CD4-positive, alpha-beta T cell treated with Interleukin-21 for 1 hour (primary cell): ENCODE measurements at places on chromosomes 13 and 19.

DNA sequence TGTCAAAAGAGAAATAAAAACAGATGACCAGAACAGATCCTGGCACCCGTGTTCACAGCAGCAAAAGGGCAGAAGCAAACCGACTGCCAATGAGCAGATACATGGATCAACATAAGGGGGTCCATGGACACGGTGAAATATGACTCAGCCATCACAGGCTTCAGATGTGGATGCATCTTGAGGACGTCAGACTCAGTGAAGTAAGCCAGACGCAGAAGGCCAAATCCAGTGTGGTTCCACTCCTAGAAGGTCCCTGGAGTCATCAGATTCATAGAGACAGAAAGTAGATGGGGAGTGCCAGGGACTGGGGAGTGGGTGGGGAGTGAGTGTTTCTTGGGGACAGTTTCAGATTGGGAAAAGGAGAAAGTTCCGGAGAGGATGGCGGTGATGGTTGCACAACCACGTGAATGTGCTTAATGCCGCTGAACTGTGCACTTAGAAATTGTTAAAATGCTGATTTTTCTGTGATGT is 28.8 kb upstream of the SEMA6B start:
- DNase-seq = no peak

DNA sequence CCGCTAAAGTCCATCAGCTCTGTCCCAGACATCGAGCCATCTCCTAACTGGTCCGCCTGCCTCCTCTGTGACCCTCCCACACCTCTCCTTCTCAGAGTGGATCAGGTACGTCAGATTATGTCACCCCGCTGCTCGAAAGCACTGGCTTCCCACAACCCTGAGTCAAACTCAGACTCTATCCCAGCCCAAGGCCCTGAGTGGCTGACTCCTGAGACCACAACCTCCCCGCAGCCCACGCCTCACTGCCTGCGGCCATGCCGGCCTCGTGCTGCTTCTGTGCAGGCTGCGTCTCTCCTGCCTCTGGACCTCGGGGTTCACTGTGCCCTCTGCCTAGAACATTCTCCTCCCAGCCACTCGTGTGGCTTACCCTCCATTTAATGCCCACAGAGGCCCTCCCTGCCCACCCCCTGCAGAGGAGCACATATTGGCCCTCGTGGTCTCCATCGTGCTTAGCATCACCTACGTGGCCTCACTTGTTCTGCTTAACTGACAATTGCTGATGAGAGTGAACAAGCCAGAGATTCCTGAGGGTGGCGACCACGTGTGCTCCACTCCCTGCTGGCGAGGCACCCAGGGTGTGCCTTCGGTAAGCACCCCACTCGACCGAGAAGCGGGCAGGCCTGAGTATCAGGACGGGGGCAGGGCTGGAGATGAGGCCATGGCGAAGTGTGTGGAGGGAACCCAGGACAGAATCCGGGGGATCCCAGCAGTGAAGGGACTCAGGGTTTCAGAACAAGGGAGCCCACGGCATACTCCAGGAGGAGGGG is 13.5 kb upstream of the FKRP start:
- no peak for DNase-seq

DNA sequence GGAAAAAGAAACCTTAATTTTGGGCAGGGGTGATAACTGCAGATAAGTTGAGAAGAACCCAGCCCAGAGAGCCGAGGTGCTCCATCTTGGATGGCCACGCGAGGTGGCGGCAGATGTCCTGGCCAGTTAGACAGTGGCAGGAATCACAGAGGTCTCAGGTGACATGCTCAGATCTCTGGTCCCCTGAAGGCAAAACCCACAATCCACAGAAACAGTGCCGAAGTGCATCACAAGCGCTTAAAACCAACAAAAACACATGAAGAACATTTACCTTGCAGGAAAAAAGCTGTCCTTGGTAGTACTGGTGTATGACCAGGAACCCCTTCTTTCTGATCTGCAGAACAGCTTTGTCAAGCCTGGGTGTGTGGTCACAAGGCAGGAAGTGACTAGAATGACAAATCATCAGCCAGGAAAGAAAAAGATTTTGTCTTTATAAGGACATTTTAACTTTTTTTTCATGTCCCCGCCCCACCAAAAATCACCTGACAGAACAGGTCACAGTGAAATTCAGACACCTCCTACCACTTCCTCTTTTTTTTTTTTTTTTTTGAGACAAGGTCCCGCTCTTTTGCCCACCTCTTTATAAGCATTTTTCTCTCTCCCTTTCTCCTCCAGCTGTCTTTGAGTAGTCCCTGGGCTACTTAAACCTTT is at the start of gene LCP1:
TSS of gene LCP1 (minus strand) at position 338 of the 651 bp plus-strand sequence. CDS start 22,515 bp downstream, outside the sequence.
- DNase-seq = peak; percentile 95

DNA sequence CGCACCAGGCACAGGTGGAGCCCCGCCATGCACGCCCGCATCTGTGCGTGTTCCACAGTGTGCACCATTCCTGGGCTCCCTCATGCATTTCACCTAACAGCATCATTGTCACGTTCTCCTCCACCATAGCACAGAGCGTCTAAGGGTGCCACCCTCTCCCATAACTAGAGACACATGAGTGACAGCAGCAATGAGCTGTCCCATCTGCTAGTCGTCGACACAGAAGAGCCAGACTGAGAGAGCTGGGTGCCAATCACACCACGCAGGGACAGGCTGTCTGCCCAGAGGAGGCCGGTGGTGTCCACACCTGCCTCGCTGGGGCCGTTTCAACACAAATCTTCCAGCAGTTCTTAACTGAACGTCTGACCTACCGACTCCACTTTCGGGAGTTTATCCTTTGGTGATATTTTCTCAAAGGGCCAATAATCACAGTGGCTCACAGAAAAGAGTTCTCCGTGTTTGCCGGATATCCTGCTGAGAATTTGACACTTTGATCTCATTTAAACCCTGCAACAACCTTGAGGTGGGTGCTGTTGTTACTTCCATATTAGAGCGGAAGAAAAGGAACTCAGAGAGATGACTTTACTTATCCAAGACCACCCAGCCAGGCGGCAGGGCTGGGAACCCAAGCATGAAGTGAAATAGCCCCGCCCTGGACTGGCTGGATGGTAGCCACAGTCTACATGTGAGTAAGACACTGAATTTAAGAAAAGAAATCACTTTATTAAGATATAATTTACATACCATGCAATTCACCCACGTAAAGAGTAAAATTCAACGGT is 16.2 kb downstream of the CLEC11A start:
- no peak for DNase-seq

GRCh38 chr13:49927755-49928154 is 8.4 kb downstream of the SPRYD7 start:
- DNase-seq = no peak

DNA sequence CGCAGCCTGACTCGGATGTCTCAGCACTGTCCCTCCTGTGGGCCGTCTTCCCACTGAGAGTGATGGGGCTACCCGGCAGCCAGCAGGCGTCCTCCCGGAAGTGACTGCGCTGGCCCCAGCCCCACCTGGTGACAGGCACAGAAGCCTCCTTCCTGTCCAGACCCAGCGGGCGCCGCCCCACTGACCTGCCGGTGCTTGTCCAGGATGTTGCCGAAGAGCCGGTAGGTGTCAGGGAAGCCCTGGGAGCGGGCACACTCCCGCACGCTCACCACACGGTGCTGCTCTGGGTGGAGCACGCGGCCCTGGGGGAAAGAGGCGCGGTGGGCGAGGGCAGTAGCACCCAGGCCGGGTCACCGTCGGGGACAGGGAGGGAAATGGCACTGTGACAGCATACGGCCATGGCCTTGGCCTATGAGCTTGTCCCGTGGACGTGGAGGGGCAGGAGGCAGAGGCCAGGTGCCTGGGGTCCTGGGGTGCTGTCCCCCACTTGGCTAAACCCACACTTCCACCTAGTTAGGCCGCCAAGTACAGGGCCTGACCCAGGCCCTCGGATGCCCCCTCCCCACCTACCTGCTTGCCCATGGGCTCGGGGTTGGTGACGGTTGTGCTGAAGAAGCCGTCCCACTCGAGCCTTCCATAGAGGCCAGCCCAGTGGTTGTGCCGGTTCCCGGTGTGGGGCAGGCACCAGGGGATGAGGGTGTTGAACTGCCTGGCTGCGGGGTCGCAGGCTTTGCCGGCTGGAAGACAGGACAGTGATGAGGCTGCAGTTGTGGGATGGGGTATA is 16.0 kb upstream of the EIF3G start:
- no peak for DNase-seq

GRCh38 chr13:33441015-33441414 is 155.5 kb upstream of the STARD13 start:
- DNase-seq = no peak

DNA sequence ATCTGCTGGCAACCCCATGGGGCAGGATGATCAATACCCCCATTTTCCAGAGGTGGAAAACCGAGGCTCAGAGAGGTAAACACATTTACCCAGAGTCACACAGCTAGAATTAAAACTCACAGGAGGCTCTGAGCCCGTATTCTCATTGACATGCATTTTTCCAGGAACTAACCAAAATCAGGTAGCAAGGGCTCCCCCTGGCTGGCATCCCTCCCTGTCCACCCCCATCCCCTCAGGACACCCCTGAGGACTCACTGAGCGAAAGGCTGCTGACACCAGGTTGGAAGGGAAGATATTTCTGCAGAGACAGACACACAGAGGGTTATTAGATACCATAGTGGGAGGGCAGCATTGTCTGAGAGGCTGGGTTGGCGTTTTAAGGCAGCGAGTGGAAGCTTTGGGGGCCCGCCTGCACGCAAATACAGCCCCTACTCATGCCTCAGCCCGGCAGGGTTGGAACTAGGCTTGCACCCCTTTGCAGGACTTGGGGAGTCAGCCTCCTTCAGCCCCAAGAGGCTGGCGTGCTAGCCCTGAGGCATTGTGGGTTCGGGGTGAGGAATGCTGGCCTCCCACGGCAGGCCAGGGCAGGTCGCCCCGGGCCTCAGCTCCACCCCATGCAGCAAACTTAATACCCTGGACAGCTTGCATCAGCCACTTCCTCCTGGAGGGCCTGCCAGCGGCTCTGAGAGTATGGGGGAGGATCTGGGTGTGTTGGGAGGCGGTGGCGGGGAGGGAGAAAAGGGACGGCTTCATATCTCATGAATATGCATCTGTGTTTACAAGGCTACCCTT is 3.9 kb downstream of the SLC1A5 start:
- DNase-seq = peak; percentile 57

- DNase-seq = no peak
These were observed 1525.9 kb upstream of the SLC10A2 start for GRCh38 chr13:104592127-104592526.

DNA sequence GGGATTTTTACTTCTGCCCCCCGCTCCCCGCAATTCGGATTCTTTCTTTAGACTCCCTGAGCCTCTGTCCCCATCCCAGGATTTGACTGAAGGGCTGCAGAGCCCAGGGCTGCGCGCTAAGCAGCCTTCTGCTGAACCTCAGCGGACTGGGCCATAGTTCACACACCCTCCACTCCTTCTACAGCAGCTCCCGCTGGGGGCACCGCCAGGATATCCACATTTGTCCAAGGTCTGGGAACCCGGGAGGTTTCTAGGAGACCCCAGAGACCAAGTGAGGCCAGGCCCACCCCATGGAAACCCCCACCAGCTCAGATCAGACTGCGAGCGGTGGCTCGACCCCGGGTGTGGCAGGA is 463.3 kb downstream of the ITGBL1 start:
- no peak for DNase-seq

DNA sequence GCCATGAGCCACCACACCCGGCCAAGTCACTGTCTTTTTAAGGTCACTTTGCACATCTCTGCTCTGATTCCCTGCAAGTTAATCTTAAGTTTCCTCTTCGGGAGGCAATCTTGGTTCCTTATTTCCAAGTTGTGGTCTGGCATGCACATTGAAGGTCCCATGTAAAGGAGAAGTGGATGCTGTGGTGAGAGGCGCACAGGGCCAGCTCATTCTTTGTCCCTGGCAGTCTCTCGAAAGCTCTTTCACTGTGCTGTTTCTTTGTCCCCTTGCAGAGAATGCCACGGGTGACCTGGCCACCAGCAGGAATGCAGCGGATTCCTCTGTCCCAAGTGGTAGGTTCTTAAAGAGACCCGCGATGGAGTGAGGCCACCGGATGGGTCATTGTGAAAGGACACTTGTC is 16.4 kb upstream of the C19orf33 start:
- no peak for DNase-seq

DNA sequence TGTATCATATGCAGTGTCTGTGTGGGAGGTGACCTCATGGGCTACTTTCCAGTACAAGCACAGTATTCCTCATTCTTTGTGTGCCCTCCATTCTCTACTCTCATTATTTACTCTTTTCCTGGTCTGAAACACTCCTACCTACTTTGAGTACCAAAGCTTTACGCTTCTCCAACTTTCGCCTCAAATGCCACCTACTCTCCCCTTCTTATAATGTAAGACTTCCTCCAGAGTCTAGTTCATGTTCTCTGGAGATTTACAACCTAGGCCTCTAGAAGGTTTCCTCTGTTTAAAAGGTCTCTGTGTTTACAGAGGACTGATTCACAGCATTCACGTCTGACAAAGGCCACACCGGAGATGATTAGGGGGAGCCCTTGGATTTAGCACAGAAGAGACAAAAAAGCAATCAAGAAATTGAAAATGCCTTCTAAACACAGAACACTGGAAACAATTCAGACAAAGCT is 302.0 kb downstream of the KLF12 start:
- DNase-seq = no peak

GRCh38 chr19:46392252-46392801 is 21.0 kb downstream of the CCDC8 start:
- no peak for DNase-seq

- peak; percentile 81 for DNase-seq
These were observed 4.4 kb upstream of the KCNN4 start for GRCh38 chr19:43784981-43785808.

- DNase-seq = no peak
These were observed 74.1 kb upstream of the UQCRFS1 start for GRCh38 chr19:29287061-29287460.

- no peak for DNase-seq
These were observed 6.0 kb upstream of the BCL3 start for GRCh38 chr19:44742330-44743061.

- no peak for DNase-seq
These were observed 53.8 kb downstream of the KLF2 start for GRCh38 chr19:16378291-16378889.

DNA sequence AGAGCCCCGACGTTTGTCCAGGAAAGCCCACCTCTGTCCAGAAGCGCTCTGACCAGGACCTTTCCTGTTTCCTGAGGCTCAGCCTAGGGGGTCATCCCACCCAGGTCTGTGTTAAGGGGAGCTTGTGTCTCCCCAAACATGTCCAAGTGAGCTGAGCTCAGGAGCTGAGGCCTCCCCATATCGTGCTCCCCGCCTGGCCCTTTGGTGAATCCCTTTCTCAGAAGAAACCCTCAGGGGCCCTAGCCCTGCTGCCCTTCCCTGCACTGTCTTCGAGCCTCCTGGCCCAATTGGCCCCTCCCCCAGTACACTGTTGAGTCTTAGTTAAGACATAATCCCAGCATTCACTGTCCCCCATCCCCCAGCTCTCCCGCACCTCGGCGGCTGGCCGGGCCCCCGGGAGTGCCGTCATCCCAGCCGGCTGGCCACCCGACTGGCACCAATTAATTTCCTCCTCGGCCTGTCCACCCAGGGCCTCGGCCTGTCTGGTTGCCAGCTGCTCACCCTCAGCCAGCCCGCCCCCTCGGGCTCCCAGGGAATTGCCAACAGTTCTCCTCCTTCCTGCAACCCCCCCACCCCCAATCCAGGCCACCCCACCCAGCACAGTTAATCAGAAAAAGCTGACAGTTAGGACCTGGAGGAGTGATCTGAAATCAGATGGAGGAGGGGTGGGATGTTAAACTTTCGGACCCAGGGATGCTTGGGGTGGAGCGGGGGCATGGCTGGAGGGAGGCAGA is 13.6 kb downstream of the IER2 start:
- peak; percentile 34 for DNase-seq
